ENCODE measurements at places on chromosomes 7 and 10.

DNA sequence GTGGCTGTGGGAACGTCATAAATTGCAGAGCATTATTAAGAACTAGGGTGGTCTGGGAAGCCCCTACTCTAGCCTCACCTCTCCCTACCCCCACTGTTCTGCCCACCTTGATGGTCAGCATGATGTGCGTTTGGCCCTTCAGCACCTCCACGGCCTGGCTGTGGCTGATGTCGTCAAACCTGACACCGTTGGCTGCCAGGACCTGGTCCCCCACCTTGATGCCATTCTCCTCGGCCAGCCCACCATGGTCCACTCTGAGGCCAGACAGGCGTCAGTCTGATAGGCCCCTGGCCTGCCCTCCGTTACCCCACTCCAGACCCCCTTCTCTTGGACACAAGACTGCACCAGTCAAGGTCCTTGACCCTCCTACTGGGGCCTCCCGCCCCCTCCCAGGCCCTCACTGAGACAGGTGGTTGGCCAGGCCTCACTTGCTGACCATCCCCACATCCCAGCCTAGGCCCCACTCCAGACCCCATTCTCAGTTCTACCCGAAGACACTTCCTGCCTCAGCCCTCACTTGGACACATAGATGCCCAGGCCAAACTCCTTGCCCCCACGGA, 9.2 kb downstream of the PDZD7 start:
- no peaks in the 10 kb centered on the region for H3K36me3 ChIP-seq
- peaks cover 11% of the 10 kb centered on the region for H3K4me1 ChIP-seq
- DNase-seq, result no peak

GRCh38 chr10:131584287-131584686, 272.8 kb upstream of the TCERG1L start:
- H3K4me3 ChIP-seq, result no peak overlapping the region
- no peaks in the 10 kb centered on the region for H3K36me3 ChIP-seq
- H3K4me1 ChIP-seq, result no peaks in the 10 kb centered on the region
- H3K27ac ChIP-seq, result no peak overlapping the region
- peaks cover 52% of the 10 kb centered on the region for H3K27me3 ChIP-seq

DNA sequence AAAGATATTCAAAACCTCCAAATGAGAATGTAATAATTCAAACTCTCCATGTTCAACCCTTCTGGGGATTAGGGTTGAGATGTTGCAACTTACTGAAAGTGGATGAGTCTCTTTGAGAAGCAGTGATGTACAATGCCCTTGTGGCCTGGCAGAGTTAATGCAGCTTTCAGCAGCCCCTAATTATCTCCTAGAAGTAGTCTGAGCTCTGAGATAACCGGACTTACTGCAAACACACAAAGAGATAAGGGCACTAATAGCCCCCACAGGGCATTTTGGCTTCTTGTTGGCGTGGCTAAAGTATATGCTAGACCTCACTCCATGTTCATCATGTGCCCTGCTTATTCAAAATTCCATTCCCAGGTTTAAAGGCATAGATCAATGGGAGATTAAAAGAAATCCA, 404.7 kb downstream of the NEBL start:
- no peak overlapping the region for H3K27ac ChIP-seq
- H3K4me1 ChIP-seq, result no peaks in the 10 kb centered on the region
- no peak overlapping the region for H3K4me3 ChIP-seq
- H3K36me3 ChIP-seq, result no peaks in the 10 kb centered on the region

GRCh38 chr10:774661-775244, 85.3 kb upstream of the DIP2C start:
- no peaks in the 10 kb centered on the region for H3K36me3 ChIP-seq
- DNase-seq, result no peak
- no peak overlapping the region for H3K27ac ChIP-seq
- no peaks in the 10 kb centered on the region for H3K4me1 ChIP-seq
- no peaks in the 10 kb centered on the region for H3K27me3 ChIP-seq

DNA sequence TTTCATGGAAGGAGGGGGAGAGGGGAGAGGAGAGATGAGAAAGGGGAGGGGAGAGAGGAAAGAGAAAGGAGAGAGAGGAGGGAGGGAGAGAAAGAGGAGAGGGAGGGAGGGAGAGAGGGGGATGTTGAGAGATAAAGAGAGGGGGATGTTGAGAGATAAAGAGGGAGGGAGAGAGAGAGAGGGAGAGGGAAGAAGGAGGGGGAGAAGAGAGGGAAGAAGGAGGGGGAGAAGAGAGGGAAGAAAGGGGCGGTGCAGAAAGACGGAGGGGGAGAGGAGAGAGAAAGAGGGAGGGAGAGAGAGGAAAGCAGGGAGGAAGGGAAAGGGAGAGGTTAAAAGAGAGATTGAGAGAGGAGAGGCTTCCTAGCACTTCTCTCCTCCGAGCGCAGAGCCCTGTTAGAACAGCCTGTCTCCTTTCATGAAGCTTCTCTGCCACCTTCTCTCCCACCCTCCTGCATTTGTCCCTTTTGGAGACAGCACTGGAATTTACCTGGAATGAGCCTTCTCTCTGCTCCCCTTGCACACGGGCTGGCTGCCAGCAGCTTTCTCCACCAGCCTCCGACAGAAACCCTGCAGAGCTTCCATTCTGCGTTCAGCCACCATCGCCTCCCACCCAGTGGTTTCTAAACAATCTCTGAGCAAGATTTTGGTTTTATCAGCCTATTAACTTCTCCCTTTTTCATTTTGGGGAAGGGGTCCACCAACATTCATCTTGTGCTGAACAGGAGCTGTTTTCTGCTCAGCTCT, 74.0 kb upstream of the CARD11 start:
- H3K27me3 ChIP-seq, result peaks cover 66% of the 10 kb centered on the region
- no peaks in the 10 kb centered on the region for H3K4me1 ChIP-seq
- H3K4me3 ChIP-seq, result no peak overlapping the region
- H3K36me3 ChIP-seq, result no peaks in the 10 kb centered on the region
- H3K27ac ChIP-seq, result no peak overlapping the region
- DNase-seq, result no peak

- peaks cover 71% of the 10 kb centered on the region for H3K36me3 ChIP-seq
- no peak for DNase-seq
- peaks cover 27% of the 10 kb centered on the region for H3K4me1 ChIP-seq
- H3K27ac ChIP-seq, result no peak overlapping the region
Measured at GRCh38 chr10:128068398-128069285, 57.6 kb downstream of the MKI67 start.

DNA sequence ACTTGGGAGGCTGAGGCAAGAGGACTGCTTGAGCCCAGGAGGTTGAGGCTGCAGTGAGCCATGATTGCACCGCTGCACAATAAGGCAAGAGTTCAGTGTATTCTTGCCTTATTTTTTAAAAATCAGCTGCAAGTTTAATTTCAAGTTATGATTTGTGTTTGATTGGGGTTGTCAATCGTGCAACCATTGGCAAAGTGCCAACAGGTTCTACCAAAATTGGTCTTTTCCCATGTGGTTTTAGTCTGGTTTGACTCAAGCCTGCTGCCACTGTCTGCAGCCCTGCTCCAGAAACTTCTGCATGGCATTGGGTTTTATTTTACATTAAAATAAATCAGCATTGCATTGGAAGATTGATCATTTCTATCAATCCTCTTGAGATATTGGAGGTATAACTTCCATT, 72.7 kb downstream of the PTPRE start:
- no peak overlapping the region for H3K4me3 ChIP-seq
- H3K36me3 ChIP-seq, result no peaks in the 10 kb centered on the region
- no peaks in the 10 kb centered on the region for H3K27me3 ChIP-seq
- peak overlapping the region; percentile 80 for H3K27ac ChIP-seq
